ENCODE measurements at places on chromosomes 7 and 10. TPM values are rescaled to one million over a fixed set of nuclear protein-coding genes. Genes with fewer than 3 reads are reported as not detected.

DNA sequence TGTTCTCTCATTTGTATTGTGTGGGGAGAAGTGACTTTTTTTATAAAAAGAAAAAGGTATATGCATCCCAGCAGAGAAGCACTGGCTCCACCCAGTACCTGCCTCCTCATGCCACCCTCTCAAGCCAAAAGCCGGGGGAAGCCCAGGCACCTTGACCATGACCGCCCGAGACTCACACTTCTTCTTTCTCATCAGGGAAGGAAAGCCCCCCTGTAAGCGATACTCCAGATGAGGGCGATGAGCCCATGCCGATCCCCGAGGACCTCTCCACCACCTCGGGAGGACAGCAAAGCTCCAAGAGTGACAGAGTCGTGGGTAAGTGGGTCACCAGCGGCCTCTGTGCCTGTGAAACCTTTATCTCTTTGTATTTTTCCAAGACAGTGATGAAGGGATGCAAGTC lies 22.9 kb downstream of the IKZF1 start:
- DNase-seq = no peak

DNA sequence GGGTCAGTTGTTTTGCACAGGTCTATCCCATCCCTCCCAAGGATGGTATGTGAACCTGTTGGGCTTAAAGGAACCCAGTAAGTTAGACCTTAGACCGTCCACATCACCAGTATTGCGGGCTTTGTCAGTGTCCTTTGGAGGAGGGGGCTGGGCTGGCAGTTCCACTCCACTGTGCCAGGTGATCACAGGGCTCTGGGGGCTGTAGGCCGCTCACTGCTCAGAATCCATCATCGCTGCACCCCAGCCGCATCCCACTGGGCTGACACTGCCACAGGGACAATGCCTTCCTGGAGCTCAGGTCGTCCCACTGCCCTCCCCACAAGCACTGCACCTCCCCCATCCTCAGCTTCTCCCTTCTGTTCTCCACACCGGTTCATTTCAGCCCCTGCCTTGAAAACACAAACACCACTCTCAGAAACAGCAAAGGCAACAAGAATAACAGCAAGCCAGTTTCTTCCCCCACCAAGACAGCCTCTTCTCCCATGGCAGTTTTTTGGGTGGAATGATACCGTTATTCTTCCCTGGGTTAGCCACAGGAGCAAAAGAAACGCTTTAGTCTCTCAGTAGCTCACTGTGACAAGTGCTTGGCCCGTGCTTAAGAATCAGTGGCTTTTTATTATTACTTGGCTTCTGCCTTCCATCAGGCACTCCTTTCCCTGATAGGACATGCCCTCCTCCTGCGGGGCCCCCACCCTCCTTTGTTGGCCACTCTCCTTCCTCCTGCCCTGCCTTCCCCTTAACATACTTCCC lies 111.2 kb downstream of the GRK5 start:
- no peak for DNase-seq

- DNase-seq = no peak
Measured at GRCh38 chr7:106659166-106659962, 1.6 kb downstream of the CCDC71L start.

GRCh38 chr10:113027230-113027573 lies 77.2 kb downstream of the TCF7L2 start:
- DNase-seq = no peak

- DNase-seq = no peak
Measured at GRCh38 chr10:4081685-4082111, 296.7 kb upstream of the KLF6 start.

DNA sequence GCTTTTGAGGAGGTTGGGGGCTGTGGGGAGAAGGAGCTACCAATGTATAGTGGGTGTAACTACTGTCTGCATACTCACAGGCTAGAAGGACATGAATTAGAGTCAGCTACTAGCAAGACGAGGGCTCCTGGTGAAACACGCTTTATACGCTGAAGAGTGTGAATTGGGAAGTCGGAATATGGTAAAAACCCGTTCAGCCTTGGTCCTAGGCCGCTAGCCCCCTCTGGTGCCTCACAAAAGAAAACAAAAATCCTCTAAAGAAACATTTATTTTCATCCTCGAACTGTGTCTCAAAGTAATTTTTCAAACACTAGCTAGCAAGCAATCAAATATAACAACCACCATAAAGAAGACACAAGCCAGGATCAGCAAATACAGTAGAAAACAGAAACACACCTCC lies 338.1 kb upstream of the SEMA3C start:
- no peak for DNase-seq

GRCh38 chr10:62491597-62491996 lies 117.4 kb downstream of the ZNF365 start:
- DNase-seq = no peak

- DNase-seq = no peak
Measured at GRCh38 chr7:375901-376305, 85.9 kb downstream of the FOXL3 start.

DNA sequence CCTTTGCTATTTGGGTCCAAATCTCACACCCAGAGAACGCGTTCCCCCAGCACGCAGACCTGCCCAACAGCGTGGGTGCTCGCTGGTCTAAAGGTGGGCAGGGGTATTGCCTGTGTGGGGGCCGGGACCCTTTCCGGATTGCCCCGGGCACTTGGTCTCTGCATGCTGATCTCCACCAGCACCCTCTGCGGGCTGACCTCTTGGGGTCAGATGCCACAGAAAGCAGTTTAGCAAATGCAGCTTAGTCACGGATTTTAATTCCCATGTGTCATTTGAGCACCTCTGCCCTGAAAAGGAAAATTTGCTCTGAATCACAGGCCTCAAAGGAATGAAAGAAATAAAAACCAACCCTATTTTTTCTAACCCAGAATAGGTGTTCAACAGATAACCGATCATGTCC lies 46.7 kb downstream of the PKD1L1 start:
- no peak for DNase-seq

DNA sequence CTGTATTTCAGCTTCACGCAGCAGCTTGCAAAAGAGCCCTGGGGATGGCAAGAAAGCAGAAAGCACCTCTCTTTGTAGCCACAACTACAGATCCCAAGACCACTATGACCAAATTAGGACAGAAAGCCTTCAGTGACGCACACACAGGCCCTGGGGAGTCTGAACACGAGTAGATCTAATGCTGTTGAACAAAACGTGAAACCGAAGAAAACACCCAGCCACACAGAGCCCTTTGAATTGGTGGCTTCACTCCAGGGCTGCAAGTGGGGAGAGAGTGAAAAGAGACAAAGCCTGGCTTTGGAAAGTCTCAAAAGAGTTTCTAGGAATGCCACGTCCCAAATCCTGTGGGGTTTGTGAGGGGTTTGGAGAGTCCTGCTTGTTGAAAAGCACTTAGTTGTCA lies 28.4 kb downstream of the PLXNA4 start:
- no peak for DNase-seq

The CPED1 gene
- total RNA-seq = 27.6 TPM

The ITPRIP gene
- total RNA-seq = 22.6 TPM

The PRSS37 gene
- not detected for total RNA-seq

The ACSM6 gene
- not detected for total RNA-seq
